ENCODE measurements at places on chromosomes 2 and 18.

- no peak for DNase-seq
Measured at GRCh38 chr2:108536133-108536780, 2.0 kb downstream of the LIMS1 start.

- no peak for DNase-seq
Measured at GRCh38 chr2:157231476-157231875, 26.0 kb upstream of the GALNT5 start.

GRCh38 chr2:70494293-70494886 is 59.2 kb downstream of the TGFA start:
- DNase-seq, result no peak

GRCh38 chr18:8413751-8414150 is 195.5 kb upstream of the RAB12 start:
- DNase-seq, result no peak

DNA sequence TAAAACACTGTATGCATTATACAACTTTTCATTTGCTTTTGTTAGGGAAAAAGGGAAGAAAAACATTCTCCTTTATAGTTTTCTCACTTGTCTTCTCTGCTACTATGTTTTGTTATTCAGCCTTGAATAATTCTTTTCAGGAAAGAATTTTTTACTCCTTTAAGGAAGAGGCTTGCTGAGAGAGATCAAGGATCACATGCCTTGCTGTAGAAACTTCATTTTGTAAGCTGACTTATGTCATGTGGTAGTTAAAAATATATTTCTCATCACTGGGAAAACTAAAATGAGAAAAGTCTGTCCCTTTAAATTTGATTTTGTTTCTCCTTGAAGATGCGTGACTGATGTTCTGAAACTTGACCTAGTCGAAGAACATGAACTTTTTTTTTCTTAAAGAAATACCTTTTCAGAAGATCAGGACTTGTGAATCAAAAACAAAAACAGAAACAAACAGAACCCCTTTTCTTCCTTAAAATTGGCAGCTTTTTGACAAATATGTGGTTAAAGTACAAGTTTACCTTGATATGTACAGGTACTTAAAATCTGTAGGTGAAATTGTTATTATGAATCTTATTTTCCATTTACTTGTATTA is 145.1 kb downstream of the COMMD1 start:
- no peak for DNase-seq

DNA sequence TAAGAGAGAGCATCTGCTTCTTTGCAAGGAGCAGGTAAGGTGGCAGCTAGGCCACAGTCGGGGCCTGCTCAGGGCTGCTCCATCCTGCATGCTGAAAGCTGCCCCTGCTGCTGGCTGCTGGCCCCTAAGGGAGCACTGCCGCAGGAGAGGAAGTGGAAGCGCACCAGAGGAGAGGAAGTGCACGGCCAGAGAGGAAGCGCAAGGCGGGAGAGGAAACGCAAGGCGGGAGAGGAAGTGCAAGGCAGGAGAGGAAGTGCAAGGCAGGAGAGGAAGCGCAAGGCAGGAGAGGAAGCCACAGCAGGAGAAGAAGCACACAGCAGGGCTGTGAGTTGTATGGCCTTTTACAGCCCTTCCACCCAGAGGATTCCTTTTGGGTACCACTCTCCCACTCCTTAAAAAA is 539.0 kb upstream of the TNP1 start:
- DNase-seq, result peak; percentile 31

GRCh38 chr18:70684821-70685220 is 396.0 kb downstream of the SOCS6 start:
- DNase-seq, result no peak

- DNase-seq, result no peak
Measured at GRCh38 chr2:28527196-28527595, 31.3 kb downstream of the PLB1 start.
